Activated T-helper 2 cell treated with anti-CD3 and anti-CD28 coated beads, Interferon-gamma antibody, Interleukin-2, Interleukin-4, amounts not matched to agents 10 μg/mL and 5 μg/mL and 100 μg/mL, durations not matched to agents 14 hours and 24 hours and 36 hours (primary cell): ENCODE measurements at places on chromosomes 16 and 17.

DNA sequence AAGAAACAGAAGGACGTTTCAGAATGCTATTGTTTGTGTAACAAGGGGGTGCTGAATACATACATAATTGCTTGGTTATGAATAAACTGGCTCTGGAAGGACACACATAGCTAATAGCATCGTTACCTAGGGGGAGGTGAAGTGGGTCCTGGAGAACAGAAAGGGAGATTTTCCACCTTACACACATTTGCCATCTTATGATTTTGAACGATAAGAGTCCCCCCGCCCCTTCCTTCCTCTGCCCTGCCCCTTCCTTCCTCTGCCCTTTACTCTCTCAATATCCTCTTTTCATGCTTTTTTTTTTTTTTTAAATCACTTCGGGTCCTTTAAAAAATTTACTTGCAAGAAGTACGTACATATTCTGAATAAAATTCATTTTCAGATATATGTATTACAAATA lies 902 bp upstream of the DHRS7B start:
- DNase-seq, result peak; percentile 43

DNA sequence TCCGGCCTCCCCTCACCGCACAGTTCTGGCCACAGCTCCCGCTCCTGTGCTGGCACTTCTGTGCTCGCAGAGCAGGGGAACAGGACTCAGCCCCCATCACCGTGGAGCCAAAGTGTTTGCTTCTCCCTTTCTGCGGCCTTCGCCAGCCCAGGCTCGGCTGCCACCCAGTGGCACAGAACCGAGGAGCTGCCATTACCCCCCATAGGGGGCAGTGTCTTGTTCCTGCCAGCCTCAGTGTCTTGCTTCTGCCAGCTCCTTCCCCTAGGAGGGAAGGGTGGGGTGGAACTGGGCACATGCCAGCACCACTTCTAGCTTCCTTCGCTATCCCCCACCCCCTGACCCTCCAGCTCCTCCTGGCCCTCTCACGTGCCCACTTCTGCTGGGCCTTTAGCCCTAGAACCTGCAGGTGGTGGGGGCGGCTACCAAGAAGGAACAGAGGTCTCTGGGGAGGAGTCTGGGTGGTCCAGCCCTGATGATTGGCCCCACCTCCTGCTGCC lies 645 bp upstream of the ELMO3 start:
- no peak for DNase-seq

- DNase-seq, result no peak
Observed at GRCh38 chr16:20880867-20881502, 19.2 kb downstream of the DCUN1D3 start.

DNA sequence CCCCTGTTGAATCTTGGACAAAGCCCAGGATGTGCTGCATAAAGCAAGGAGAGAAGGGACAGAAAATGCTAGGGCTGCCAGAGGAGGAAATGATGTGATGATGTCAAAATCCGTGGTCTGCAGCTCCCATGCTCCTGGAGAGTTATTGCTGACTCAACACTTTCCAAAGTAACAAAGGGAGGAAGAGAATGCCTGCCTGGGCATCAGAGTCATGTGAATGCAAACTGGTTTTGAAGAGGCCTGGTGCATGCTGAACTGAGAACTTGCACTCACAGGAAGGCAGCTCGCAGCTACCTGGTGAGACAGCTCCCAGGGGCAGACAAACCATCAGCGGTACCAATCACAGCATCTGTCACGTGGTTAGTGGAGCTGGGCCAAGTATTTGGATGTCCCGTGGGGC lies 2.8 kb downstream of the MARVELD3 start:
- DNase-seq, result no peak

- no peak for DNase-seq
Observed at GRCh38 chr17:82461827-82462524, 3.4 kb downstream of the NARF start.

GRCh38 chr17:10683853-10684252 lies 13.5 kb downstream of the SCO1 start:
- no peak for DNase-seq

DNA sequence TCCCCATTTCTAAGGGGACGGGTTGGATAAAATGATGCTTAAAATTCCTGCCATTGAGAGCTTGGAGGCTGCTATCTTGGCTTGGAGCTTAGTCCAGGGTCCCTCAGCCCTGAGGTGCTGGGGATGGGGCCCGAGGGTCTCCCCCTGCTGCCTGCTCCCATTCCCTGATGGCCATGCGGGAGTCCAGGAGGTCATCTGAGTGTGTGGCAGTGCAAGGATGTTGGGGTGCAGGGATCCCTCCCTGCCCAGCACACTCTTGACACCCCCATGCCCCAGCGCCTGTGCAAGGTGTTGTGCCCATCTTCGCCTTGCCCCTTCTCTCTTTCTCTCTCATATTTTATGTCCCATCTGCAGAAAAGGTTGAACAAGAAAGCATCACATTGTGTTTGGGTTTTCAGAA lies 90.4 kb downstream of the IRF8 start:
- no peak for DNase-seq

- DNase-seq, result no peak
Observed at GRCh38 chr16:52078716-52079655, 468.0 kb downstream of the TOX3 start.

GRCh38 chr17:46940692-46941404 lies 17.9 kb downstream of the GOSR2 start:
- DNase-seq, result peak; percentile 60

GRCh38 chr16:89365044-89365467 lies 125.3 kb downstream of the ANKRD11 start:
- no peak for DNase-seq

DNA sequence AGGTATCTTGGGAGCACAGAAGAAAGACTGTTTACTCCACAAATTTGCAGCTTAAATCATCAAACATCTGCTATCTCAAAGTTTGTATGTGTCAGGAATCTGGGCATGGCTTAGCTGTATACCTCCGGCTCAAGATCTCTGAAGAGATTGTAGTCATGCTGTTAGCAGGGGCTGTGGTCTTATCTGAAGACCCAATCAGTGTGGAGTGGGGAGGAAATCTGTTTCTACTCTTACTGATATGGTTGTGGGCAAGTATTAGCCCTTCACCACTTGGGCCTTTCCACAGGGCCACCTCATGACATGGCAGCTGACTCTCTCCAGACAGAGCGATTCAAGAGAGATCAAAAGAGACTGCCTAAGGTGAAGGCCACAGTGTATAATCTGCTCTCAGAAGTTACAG lies 438.7 kb downstream of the KIF2B start:
- no peak for DNase-seq

DNA sequence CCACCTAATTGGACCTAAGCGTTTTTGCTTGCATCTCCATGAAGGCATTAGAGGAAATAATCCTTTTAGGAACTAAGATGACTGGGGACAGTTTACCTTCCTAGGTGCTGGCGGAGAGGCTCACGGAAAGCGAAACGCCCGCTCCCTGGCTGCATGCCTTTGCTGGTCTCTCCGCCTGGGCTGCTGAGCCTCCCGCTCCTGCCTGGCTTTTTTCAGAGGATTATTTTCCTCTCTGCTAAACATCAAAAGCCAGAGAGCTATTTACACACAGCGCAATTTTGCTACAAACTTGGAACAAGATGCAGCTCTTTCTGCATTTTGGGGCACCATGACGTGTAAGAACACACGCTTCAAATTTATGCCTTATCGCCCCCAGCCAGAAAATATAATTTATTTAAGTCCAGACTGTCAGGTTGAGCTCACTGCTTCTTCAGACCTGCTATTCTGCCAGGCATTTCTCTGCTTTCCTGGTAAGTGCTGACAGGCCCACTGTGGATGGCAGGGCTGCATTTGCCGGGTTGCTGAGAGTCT lies 124.4 kb downstream of the SPACA3 start:
- DNase-seq, result no peak

DNA sequence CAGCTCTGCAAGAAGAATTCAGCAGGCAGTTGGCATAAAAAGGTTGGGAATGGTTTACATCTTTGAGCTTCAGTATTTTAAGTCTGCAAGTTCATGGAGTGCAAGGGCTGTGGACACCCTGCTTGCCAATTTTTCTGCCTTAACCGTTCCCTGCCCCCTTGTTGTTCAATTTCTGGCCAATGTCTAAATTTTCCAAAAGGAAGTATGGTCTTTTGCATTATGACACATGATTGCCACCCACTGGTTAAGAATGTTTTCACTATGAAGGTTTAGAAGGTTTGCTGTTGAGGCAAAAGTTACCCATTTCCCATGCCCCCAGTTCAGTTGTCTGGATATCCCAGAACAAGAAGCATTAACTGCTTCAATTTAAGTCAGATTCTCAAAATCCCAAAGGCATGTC lies 441.9 kb downstream of the CDH13 start:
- DNase-seq, result no peak

DNA sequence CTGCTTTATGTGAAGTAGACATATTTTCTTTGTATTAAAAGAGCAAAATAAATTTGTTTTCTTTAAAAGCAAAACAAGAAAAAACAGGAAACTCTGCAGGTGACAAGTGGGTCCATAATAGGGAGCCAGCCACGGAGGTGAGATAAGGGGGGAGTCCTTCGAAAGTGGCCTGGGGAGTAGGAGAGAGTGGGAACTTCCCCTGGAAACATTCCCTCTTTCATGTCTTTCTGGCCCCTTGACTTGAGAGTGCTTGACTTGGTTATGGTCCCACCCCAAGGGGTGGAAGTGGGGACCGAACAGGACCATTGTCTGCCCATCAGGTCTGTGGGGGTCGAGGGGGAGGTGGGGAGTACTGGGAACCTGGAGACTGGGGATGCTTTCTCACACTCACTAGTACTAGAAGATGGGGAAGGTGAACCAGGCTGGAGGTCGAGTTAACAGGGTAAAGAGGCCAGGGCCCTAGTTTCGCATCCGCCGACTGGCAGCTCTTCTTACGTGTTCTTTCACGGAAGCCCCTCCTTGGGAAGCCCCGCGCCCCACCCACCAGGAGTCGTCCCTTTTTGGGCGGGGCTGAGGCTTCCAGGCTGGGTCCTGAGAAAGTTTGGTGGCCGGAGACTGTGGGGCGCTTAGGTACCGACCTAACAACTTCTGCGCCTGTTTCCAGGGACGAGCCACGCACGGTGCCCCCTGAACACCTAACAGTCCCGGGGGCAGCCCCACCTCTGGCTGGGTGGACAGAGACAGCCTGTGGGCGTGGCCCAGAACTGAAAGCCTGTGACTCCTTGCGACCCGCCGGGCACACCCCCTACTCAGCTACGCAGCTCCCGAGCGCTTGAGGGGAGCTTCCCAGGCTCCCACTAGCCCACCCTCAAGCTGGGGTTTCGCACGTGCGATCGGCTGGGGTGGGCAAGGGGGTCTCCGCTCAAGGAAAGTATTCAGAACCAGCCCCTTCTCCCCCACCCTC lies 790 bp downstream of the TRADD start:
- peak; percentile 84 for DNase-seq

DNA sequence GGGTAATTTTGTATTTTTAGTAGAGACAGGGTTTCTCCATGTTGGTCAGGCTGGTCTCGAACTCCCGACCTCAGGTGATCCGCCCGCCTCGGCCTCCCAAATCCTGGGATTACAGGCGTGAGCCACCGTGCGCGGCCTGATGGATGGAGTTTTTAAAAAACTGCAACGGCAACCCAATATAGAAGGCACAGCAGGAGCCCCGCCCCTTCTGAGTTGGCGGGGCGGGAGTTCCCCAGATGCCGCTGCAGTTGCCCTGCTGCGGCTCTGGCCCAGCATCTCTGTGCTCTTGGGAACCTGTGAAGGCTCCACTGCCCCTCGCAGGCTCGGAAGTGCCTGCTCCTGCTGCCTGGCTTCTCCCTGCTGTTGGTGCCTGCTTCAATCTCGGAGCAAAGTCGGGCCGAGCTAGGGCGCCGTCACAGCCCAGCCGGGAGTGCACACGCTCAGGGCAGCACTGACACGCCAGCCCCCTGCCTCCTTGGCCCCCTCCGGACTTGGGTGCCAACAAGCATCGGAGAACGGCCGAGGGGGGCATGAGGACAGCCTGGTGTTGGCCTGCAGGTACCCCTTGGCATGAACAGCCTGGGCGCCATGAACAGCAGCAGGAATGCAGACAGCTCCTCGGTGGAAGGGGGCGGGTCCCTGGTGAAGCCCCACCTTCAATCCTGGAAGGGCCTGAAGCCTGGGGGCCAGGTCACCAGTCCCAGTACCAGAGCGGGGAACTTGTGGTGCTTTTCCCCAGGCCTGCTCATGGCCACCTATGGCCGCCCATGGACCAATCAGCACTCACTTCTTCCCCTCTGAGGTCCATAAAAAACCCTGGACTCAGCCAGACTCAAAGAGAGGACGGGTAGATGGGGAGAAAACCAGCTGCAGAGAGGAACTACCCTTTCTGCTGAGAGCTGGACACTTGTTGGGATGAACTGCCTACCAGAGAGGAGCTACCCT lies 2.3 kb upstream of the NT5M start:
- peak; percentile 48 for DNase-seq

DNA sequence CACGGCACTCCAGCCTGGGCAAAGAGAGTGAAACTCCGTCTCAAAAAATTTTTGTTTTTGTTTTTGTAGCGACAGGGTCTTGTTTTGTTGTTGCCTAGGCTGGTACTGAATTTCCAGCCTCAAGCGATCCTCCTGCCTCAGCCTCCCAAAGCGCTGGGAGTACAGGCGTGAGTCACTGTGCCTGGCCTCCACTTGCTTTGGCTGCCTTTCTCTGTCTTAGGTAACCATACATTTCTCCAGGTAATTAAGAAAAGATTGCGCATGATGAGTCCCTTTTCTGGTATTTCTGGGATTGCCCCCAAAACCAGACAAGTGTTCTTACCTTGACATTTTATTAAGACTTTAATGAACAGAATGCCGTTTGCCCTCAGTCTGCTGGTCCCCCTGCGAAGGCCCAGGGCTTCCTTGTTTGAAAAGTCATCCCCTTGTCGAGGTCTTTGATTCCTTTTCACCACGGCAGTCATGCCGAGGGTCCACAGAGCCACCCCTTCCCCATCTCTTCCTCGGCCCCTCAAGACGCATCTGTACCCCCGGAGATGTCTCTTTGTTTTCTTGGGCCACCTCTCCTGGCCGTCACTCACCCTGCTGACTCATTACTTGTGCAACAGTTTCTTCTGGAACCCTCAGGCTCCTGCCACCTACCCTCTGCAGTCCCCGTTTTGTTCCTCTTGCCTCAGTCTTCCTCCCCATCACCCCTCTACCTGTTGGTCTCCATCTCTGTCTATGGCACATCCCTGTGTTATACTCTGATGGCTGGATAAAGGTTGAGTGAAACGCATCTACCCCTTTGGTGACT lies 151.0 kb downstream of the SEC14L1 start:
- no peak for DNase-seq

GRCh38 chr17:5480962-5481361 lies 5.0 kb downstream of the DERL2 start:
- DNase-seq, result no peak

DNA sequence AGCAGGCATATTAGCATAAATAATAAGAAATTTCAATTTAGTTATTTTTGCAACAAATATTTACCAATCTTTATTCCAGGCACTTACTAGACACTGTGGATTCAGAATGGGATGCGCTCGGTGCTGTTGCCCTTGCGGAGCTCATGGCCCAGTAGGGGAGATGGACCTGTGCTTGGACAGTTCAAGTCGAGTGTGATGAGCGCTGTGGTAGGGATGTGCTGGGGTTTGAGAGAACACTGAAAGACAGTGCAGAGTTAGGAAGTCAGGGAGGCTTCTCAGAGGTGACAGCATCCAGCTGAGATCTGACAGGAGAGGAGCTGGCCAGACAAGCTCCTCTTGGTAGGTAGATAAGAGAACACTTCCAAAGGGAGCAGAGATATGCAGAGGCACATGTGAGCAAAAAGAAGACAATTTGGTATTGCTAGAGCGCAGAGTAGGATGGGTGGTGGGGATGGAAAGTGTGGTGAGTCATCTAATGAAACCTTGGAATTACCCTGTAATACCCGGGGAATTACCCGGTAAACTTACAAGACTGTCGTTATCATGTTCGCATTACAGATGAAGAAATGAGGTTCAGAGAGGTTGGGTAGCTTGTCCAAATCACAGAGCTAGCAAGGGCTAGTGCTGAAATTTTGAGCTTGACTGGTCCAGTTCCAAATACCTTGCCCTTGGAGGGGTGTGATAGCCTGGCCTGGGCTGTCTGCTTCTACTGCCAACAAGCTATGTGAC lies 298.1 kb upstream of the N4BP1 start:
- no peak for DNase-seq
